ENCODE measurements at places on chromosomes 5 and 9.

DNA sequence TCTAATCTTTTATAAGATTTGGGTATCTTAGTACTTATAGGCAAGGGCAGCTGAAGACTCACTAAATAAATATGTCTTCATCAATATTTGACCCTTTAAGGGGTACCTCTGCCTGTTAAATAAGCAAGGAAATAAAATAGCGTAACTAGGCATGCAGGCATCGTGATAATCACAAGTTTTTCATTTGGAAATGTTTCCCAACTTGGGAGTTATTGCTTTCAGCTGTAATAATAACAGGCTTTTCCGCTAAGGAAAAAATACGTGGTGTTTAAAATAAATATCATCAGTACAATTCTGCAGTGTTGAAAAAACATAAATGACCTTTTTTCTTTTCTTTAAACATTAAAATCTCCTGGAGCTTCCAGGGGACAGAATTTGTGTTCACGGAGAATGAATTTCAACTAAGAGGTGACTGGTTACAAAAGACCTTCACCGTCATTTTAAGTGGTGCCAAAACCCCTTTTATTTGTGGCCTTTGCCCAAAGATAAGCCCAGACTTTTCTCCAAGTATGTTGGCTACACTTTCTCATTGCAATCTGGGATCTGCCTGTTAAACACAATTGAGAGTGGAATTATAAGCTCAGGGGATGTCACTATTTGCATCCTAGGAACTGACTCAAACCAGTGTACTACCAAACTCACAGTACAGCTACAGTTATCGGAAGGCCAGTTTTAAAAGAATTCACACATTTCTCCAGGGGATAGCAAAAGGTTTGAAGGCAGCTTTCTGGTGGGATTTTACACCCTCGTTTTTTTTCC is 218.6 kb downstream of the FBXL7 start:
- DNase-seq = no peak

- DNase-seq = no peak
Observed at GRCh38 chr5:81145329-81145935, 87.7 kb upstream of the CKMT2 start.

DNA sequence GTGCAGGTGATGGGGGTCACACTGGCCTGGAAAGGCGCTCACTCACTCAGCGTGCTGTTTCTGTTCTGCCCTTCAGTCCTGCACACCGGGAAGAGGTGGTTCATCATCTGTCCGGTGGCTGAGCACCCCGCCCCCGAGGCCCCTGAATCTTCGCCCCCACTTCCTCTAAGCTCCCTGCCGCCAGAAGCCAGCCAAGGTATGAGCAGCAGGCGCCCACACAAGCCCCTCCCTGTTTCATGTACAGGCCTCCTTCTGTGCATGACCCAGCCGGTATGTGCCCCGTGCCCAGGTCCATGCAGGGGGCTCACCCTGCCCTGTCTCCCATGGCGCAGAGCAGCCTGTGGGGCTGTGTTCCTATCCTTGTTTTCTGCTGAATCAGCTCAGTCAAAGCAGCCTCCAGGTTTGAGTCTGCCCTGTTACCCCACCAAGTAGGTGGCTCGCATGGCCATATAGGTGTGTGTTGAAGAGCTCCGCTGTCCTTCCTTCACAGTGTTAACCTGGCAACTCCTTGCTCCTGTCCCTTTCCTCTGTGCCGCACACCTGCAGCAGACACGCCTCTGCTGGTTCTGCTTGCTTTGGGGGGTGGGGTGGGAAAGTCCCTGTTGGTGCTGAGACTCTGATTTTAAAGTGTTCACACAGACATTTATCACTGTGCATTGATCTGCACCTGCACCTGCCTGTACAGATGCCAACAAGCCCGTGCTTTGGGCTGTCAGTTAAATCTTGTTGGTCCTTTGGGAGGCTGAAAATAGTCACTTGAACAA is 84.8 kb downstream of the WNK2 start:
- peak; percentile 57 for DNase-seq

DNA sequence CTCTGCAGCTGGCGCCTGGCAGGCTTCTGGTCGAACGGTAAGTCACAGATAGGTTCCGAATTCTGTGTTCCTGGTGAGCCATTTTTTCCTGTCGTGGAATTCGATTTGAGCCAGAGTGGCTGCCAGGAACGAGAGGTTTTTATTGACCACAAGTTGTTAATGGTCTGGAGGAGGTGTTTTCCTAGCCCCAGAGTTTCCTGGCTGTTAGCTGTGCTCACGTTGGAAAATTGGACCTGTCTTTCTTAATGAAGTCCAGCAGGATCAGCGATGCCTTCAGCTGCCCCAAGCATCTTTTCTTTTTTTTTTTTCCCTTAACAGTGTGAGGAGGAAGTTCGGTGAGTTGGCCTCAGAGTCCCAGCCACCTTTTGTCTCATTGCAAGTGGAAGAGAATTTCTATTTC is 62.9 kb downstream of the COL5A1 start:
- no peak for DNase-seq

DNA sequence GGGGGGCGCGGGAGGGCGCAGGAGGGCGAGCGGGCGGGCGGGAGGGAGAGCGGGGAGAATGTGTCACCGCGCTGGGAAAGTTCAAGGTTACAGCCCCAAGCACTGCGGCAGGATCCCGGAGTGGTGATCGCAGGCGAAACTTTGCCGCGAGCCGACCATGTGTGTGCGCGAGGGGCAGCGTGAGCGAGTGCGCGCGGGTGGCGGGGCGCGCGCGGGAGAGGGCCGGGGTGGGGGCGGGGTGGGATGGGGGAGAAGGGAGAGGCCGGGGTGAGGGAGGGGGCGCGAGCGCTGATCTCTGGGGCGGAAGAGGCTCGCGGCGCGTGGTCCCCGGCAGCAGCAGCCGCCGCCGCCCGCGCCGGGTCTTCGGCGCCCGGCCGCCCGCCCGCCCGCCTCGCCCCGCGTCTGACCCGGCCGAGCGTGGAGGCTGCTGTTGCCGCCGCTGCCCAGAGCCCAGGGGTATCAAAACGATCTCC is at the start of gene NFIB:
NFIB (minus strand) TSS at position 191 of the 473 bp plus-strand sequence. CDS start 630 bp downstream, outside the sequence.
- DNase-seq = peak; percentile 5

DNA sequence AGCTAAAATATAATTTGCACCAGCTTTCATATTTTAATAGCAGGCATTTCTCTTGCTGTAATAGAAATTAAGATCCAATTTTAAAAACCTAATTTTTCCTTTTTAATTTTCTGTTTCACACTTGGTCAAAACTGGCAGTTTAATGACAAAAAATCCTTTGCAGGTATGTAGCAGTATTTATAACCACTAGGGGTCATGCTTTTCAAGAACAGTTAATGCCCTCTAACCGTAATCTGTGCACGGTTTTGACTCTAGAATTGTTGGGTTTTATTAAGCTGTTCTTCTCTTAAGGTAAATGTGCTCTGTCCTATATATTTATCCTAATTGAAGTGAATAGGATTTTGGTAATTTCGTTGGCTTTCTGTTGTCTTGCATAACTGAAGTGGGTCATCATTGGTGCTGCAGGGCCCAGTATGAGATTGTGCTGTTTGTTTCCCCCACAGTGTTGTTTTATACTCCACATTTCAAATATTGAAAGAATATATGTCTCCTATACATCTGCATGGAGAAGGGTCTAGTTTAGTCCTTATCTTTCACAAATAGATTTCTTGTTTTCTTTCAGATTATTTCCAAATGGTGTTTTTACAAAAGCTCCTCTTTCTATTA is 107.4 kb downstream of the SCAMP1 start:
- no peak for DNase-seq

GRCh38 chr9:89412541-89412940 is 85.4 kb downstream of the SEMA4D start:
- DNase-seq = no peak

- no peak for DNase-seq
Observed at GRCh38 chr5:127014573-127014972, 15.8 kb downstream of the MARCHF3 start.

GRCh38 chr9:108411632-108412031 is 444.2 kb downstream of the ACTL7B start:
- no peak for DNase-seq

- DNase-seq = no peak
Observed at GRCh38 chr5:67000794-67001475, 195.7 kb downstream of the CD180 start.

- DNase-seq = no peak
Observed at GRCh38 chr5:57844410-57844809, 361.8 kb upstream of the ACTBL2 start.

- no peak for DNase-seq
Observed at GRCh38 chr9:123407217-123407851, 51.3 kb downstream of the CRB2 start.

- DNase-seq = no peak
Observed at GRCh38 chr5:76305269-76305668, 97.8 kb upstream of the IQGAP2 start.

GRCh38 chr5:143582869-143583268 is 179.4 kb upstream of the NR3C1 start:
- DNase-seq = no peak

GRCh38 chr5:52867809-52868208 is 80.1 kb downstream of the ITGA1 start:
- DNase-seq = no peak

DNA sequence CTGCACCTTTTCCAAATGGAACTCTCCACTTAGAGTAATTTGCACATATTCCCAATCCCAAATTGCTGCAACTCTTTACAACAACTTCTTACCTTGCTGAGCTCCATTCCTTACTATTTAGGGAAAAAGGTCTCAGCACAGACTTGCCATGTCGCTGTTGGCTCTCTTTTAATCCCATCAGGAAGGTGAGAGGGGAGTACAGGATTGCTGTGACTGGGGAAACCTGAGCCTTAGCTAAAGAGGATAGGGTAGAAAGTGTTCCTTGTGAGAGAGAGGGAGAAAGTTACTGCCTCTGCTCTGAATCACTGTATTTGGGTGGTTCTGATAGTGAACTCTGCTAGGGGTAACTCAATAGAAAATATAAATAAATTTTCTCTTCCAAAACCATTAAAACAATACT is 43.7 kb upstream of the GABRA1 start:
- no peak for DNase-seq

- no peak for DNase-seq
Observed at GRCh38 chr9:35416098-35416427, 73.8 kb upstream of the RUSC2 start.

DNA sequence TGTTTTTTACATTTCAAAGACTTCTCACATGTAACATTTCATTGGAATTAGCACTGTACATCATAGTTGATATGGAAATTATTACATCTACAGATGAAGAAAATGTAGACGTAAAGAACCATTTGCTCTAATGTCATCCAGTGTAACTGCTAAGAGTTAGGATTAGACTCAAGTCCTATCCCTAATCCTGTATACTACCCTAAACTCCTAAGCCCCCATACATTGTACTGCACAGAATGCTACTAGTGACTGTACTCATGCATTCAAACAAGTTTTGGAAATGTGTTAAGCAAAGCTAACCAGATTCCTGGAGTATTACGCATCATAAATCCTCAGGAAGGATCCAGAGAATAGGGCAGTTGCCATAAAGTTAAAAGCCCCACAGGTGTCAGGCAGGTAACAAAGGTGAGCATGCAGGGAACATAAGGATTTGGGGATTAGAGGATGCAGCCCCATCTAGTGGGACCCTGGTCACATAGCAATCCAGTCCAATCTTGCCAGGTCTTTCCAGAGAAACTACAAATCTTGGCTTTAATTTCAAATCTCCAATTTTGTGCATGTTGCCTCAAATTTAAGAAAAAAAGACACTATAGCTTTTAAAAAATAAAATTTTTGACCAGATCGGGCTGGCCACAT is 32.0 kb downstream of the HAVCR1 start:
- DNase-seq = no peak

DNA sequence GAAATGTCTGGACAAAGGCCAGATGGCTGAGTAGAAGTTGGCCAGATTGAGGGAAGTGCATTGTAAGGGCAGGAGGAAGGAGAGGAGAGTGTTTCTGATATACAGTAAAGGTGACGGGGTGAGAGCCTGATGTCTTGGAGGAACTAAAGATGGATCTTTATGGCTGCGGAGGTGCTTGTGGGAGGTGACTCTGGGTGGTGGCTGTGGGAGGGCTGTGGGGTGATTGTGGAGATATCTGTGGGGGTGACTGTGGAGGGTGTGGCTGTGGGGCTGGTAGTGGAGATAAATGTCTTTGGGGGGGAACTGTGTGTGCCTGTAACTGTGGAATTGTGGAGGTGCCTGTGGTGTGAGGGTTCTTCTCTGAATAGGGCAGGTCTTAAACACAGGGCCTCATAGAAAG is 121.4 kb downstream of the CMYA5 start:
- no peak for DNase-seq

GRCh38 chr9:83957248-83957513 is 22.8 kb downstream of the HNRNPK start:
- DNase-seq = no peak

DNA sequence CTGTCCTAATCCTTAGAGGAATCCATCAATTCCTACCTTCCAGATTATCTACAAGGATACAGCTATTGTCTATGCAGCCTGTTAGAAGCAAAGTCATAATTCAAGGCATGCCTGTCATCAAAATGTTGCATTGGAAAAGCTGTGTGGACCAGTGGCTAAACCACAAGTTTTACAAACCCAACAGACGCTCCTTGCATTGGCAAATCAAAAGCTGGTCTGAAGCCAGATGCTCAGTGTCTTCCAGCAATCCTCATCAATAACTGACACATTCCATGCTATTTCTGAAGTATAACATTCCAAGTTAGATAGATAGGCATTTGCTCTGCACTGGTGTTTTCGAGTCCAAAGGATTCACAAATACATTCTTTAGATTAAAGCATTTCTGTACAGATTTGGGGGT is 213.6 kb downstream of the EBF1 start:
- no peak for DNase-seq

DNA sequence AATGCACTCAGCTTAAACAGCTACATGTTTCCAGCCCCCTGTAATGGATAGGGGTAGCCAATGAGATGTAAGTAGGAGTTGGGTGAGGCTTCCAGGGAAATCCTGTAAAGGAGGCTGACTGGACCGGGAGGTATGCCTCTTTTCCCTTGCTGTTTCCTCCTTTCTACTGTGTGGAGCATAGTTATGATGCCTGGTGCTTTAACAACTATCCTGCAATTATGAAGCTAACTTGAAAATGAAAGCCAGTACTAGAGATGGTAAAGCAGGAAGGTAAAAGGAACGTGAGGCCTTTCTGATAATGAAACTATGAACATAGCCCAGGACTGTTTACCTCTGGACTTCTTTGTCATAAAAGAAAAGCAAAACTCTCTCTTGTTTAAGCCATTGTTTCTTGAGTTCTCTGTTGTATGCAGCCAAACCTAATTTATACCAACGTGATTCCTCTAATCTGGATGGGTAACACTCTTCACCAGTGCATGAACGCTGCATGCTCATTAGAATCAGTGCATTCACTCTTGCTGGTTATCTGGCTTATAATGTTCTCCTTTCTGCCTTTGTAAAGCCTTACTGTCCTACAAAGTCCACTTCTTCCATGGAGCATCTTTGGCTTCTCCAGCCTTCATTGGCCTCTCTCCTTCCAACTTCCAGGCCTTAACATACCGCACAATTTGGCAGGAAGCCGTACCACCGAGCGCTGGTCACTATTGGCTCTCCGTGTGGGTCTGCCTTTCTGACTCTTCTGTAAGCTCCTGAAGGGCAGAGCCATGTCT is 8.3 kb upstream of the ARHGEF28 start:
- DNase-seq = no peak
